ENCODE measurements at places on chromosomes 7 and 10.

DNA sequence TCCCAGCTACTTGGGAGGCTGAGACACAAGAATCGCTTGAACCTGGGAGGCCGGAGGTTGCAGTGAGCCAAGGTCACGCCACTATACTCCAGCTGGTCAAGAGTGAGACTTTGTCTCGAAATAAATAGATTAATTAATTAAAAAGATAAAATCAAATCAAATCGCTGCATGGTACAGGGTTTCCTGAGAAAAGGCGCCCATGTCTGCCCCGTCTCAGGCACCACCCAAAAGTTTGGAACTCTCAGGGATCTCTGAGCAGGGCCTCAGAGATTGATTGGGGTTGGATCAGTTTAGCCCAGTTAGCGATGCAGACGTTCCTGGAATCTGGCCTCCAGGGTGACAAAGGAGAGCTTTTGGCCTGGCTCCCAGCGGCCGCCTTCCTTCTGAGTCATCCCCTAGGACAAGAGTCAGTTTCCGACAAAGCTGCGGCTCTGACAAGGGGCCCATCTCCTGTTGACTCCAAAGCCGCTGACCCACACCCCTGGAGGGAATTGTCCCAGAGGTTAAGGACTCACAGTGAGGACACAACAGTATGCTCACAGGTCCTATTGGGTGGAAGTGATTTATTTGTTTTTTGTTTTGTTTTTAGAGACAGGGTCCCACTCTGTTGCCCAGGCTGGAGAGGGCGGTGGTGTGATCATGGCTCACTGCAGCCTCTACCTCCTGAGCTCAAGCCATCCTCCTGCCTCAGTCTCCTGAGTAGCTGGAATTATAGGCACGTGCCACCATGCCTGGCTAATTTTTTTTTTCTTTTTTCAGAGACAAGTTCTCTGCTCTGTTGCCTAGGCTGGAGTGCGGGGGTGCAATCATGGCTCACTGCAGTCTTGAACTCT is 6.8 kb downstream of the ORAI2 start:
- peak; percentile 91 for DNase-seq

DNA sequence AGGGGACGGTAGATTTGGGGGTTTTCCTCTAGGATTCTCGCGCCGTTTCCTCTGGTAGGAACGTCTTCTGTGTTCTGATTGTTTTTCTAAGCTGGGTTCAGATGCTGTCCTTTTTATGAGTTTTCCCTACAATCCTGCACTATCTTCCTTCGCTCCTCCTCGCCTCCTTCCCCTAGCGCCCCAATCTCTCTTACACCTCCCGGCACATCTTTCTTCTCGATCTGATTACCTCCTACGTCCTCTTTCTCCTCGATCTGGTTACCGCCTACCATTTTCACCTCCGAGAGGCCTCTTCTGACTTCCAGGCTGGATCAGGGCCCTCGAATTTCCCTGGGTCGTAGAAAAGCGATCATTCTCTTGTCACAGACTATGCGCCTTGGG is 413 bp downstream of the BUD31 start:
- DNase-seq = no peak

GRCh38 chr10:131577786-131578471 is 266.4 kb upstream of the TCERG1L start:
- DNase-seq = no peak

- DNase-seq = no peak
Measured at GRCh38 chr10:48765039-48765438, 80.4 kb downstream of the WDFY4 start.

DNA sequence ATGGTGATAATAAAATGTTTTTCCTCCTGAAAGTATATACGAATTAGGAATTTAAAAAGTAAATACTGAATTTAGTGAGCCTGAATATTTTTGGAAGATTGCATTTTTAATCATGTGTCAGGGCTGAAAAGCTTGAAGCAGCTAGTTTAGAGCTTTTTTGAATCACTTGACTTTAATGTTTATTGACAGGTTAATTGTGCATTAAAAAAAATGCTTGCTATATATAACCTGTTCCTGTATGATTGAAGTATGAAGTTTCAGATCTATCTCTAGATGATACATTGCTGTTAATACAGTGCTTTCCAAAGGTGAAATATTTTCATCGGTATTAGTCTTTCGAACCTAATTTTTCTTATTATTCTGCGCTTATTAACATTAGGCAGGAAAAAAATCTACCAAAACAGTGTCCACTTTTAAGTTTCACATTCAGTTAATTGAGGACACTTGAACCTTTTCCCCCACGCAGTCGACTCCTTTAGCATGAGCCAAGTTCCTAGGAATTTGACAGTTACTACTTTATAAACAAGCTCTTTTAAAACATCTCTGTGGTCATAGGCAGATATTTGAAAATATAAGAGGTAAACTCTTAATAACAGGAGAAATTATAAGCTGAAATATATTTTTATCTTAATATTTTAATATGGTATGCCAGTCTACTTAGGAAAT is 187.1 kb downstream of the MLLT10 start:
- peak; percentile 35 for DNase-seq

GRCh38 chr7:108529341-108529740 is 3.4 kb upstream of the PNPLA8 start:
- no peak for DNase-seq

DNA sequence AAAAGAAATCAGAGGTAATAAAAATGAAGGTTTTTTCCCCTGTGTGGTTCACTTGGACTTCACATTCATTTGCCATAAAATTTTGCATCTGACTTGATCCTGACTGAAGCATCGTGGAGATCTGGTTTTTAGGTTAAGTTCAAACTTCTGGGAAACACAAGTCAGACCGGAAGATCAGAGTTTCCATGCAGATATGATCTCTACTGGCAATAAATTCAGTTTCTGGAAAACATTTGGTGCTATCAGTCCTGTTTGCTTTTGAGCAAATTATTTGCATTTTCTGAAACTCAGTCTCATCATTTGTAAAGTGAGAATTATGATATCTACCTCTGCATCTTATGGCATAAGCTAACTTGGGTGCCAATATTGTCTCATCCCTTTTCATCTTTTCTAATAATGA is 81.3 kb upstream of the KCNMA1 start:
- no peak for DNase-seq

GRCh38 chr10:92688573-92688926 is 1.2 kb upstream of the HHEX start:
- no peak for DNase-seq

DNA sequence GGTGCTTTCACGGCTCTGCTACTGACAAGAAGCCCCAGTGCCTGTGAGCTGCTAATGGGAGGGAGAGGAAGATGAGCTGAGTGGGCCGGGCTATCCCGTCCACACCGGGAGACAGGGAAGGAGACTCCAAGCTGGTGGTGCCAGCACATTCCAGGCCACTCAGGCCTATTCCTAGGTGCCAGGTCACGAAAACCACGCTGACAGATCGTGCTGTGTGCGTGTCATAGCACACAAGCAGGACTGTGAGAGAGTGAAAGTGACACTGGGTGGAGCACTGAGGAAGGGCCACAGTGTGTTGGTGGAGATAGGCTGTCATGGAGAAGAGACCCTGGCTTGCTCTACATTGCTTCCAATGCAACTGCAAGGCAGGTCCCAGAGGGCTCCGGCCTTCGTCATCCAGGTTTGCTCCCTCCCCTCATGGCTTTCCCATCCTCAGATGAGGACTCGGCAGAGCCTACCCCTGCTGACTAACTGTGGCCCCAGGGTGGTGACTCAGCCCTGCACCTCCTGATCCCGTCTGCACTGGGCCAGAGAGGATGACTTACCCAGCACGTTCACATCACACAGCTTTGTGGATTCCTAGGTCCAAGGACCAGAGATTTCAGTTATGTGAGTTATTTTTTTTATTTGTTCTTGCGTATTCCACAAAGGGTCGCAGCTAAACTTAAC is 167.3 kb downstream of the EGFR start:
- peak; percentile 91 for DNase-seq

- DNase-seq = no peak
Measured at GRCh38 chr7:4201566-4201965, 480.5 kb upstream of the FOXK1 start.

- peak; percentile 84 for DNase-seq
Measured at GRCh38 chr7:44639671-44640321, 33.4 kb downstream of the OGDH start.

DNA sequence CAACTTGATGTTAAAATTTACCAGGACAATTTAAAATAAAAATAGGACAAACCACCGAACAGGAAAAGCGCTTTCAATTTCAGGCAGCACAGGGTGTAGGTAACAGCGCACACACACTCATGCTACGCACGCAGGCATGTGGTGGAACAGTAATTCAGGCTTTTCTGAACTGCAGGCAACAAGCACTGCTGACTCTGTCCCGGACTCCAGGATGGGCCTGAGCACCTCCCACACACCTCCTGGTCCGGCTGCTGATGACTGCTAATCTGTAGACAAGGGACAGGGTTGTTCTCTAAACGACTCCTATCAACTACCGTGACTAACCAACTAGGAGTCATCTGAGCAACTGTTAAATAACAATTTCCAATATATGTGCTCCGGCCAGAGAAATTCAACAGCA is 192.6 kb upstream of the FRMD4A start:
- no peak for DNase-seq

DNA sequence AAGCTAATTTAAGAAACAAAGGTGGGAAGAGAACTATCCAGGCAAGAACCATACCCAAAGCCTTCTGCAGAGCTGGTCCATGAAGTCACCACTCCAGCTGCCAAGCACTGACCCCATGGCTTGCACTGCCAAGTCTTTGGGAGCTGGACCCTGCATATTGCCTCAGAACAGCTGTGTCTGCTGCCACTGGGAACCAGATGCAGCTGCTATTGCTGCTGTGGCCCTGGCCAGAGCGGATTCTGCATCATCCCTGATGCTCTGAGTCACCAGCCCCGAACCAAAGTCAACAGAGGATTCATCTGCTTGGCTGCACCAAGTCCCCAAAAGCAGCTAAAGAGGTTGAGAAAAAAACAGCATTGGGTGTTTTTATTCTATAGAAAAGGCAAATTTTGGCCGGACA is 39.2 kb upstream of the GSAP start:
- peak; percentile 90 for DNase-seq

All from fibroblast of skin of back (primary cell).